T-cell (primary cell): ENCODE measurements at places on chromosomes 5 and 9. TPM values are rescaled to one million over a fixed set of nuclear protein-coding genes. Genes with fewer than 3 reads are reported as not detected.

DNA sequence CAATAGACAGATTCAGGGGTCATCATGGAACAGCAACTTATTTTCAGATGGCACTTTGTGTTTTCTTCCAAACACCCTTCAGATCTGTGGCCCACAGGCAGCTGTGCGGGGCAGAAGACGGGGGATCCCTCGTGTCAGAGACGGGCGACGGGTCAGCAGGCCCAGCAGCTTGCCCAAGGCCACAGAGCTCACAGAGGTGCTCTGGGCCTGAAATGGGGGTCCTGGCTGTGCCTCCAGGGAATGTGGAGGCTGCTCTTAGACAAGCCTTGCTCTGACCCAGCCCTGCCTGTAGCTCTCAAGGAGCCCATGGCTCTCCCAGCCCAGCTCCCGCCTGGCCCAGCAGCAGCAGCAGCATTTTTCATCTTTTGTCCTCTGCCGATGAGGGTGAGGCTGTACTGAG, 40.9 kb upstream of the SARDH start:
- no peak overlapping the region for H3K27ac ChIP-seq
- no peak overlapping the region for H3K4me3 ChIP-seq
- no peaks in the 10 kb centered on the region for H3K36me3 ChIP-seq
- no peaks in the 10 kb centered on the region for H3K4me1 ChIP-seq
- no peaks in the 10 kb centered on the region for H3K27me3 ChIP-seq

GRCh38 chr5:157463621-157464518, 3.9 kb downstream of the NIPAL4 start:
- no peak overlapping the region for H3K27ac ChIP-seq
- H3K4me3 ChIP-seq = no peak overlapping the region
- no peaks in the 10 kb centered on the region for H3K36me3 ChIP-seq
- H3K4me1 ChIP-seq = no peaks in the 10 kb centered on the region
- DNase-seq = no peak

GRCh38 chr5:86862093-86862492, 244.4 kb downstream of the COX7C start:
- no peaks in the 10 kb centered on the region for H3K4me1 ChIP-seq
- DNase-seq = no peak
- H3K4me3 ChIP-seq = no peak overlapping the region
- no peaks in the 10 kb centered on the region for H3K36me3 ChIP-seq

DNA sequence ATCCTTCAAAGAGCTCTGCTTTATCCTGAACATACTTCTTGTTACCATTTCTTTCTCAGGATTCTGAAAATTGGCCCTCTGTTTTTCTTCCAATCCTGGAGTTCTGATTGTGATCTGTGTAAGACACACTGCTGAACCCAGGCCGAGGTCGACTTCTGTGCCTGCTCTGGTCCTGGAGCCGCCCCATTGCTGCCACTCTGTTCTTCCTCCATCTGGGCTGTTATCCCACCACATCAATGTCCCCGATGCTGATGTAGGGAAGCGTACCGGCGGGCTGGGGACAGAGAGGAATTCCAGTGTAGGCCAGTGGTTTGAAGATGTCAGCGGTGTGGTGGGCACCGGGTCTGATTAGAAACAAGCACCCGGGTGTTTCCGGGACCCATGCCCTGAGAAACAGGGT, 102.5 kb downstream of the LIFR start:
- H3K4me3 ChIP-seq = peak overlapping the region; percentile 39
- no peaks in the 10 kb centered on the region for H3K36me3 ChIP-seq
- peaks cover 45% of the 10 kb centered on the region for H3K4me1 ChIP-seq
- no peak overlapping the region for H3K27ac ChIP-seq

GRCh38 chr5:132487095-132487428, 3.5 kb downstream of the IRF1 start:
- DNase-seq = no peak
- peak overlapping the region; percentile 78 for H3K4me3 ChIP-seq
- H3K36me3 ChIP-seq = peaks cover 13% of the 10 kb centered on the region

DNA sequence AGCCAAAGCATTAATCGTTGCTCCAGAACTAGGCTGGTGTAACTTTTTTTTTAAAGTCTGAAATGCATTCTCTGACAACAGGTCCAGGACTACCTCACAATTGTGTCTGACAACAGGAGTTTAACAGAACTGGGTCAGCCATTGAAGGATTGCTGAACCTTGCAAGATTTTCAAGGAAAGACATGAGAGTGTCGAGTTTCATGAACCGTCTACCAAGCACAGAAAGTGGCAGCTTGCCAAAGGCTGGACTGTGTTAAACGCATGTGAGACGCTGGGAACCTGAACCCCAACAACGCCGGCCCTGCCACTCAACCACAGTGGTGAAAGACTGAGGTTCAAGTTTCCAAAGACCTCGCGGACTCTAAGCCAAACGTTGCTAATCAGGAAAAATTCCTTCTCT, 79.1 kb downstream of the LHFPL2 start:
- H3K4me3 ChIP-seq = no peak overlapping the region
- H3K4me1 ChIP-seq = no peaks in the 10 kb centered on the region
- no peaks in the 10 kb centered on the region for H3K36me3 ChIP-seq

DNA sequence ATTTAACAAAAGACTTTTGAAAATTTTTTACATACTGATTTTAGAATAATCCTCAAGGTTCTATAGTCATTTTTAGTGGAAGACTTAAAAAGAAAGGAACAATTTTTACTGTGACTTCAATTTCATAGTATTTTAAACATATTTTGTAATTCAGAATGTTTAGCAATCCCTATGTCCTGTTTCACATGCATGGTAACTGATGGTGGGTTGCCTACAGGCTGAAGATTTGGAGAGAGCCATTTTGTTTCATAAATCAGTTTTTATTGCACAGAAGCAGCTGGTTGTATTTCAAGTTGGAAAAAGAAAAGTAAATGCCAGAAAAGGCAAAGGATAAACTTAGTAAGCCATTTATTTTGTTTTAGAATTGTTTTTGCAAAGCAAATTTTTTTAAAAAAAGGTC, 24.0 kb downstream of the STARD4 start:
- no peak overlapping the region for H3K4me3 ChIP-seq
- no peaks in the 10 kb centered on the region for H3K27me3 ChIP-seq
- H3K4me1 ChIP-seq = no peaks in the 10 kb centered on the region
- DNase-seq = no peak
- no peak overlapping the region for H3K27ac ChIP-seq
- H3K36me3 ChIP-seq = peaks cover 20% of the 10 kb centered on the region

GRCh38 chr5:68554571-68555279, 339.2 kb downstream of the PIK3R1 start:
- DNase-seq = no peak
- no peaks in the 10 kb centered on the region for H3K36me3 ChIP-seq
- no peak overlapping the region for H3K27ac ChIP-seq
- H3K27me3 ChIP-seq = no peaks in the 10 kb centered on the region
- no peak overlapping the region for H3K4me3 ChIP-seq

- no peaks in the 10 kb centered on the region for H3K36me3 ChIP-seq
- no peak overlapping the region for H3K4me3 ChIP-seq
- DNase-seq = no peak
- H3K27ac ChIP-seq = no peak overlapping the region
- H3K27me3 ChIP-seq = no peaks in the 10 kb centered on the region
These were observed 263.1 kb upstream of the RGMB start for GRCh38 chr5:98510143-98510985.

- no peak overlapping the region for H3K4me3 ChIP-seq
- no peaks in the 10 kb centered on the region for H3K4me1 ChIP-seq
- peaks cover 81% of the 10 kb centered on the region for H3K27me3 ChIP-seq
- no peaks in the 10 kb centered on the region for H3K36me3 ChIP-seq
- no peak overlapping the region for H3K27ac ChIP-seq
These were observed 25.9 kb downstream of the GFI1B start for GRCh38 chr9:133004091-133004998.

DNA sequence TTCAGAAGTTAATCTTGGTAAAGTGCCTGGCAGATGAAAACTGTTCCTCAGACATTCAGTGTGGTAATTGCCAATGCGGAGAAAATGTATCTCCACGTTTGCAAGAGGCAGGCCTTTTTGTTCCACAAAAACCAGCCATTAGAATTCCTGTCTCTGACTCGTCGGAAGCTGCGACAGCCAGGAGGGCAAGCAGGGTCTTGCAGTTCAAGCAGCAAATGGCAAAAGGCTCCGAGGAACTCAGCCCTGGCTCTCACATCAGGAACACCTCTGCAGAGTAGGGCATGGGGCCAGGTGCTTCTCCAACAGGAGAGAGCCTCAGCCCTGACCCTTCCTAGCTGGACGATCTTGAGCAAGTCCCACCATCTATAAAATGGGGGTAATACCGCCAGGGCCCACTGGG, 69.0 kb upstream of the CPLX2 start:
- no peak overlapping the region for H3K27ac ChIP-seq
- no peaks in the 10 kb centered on the region for H3K36me3 ChIP-seq
- H3K27me3 ChIP-seq = peaks cover 9% of the 10 kb centered on the region
- H3K4me3 ChIP-seq = no peak overlapping the region
- no peak for DNase-seq

DNA sequence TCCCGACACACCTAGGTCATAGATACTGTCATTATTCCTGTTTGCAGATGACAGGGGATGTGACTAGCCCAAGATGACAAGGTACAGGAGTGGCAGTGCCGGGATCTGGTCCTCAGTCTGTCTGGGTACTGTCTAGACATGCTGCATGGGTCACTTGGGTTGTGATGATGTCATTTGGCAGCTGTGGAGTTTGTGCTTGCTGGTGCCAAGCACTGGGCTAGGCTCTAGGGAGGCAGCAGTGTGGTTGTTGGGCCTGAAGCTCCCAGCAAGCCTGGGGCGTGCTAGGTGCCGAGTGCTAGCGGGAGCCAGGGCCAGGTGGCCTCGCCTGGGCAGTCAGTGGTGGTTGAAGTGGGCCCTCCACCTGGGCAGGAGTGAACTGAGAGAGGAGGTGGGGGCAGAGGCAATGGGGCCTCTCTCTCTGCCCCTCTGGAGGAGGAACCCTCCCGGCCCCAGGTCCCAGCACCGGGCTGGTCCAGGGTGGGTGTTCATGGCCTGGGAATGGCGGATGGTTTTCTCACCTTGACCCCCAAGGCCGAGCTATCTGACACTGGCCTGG, 8.8 kb upstream of the ASB6 start:
- no peak overlapping the region for H3K4me3 ChIP-seq
- H3K27me3 ChIP-seq = peaks cover 23% of the 10 kb centered on the region
- no peaks in the 10 kb centered on the region for H3K36me3 ChIP-seq
- H3K27ac ChIP-seq = no peak overlapping the region
- no peak for DNase-seq
- H3K4me1 ChIP-seq = no peaks in the 10 kb centered on the region

- no peak for DNase-seq
- no peaks in the 10 kb centered on the region for H3K27me3 ChIP-seq
- H3K27ac ChIP-seq = no peak overlapping the region
- no peak overlapping the region for H3K4me3 ChIP-seq
- H3K36me3 ChIP-seq = no peaks in the 10 kb centered on the region
- H3K4me1 ChIP-seq = no peaks in the 10 kb centered on the region
These were observed 92.4 kb downstream of the RORB start for GRCh38 chr9:74589576-74589975.

GRCh38 chr9:136119883-136120393, 1.3 kb upstream of the TMEM250 start:
- peaks cover 7% of the 10 kb centered on the region for H3K36me3 ChIP-seq
- peaks cover 16% of the 10 kb centered on the region for H3K27me3 ChIP-seq
- H3K4me1 ChIP-seq = peaks cover 12% of the 10 kb centered on the region
- H3K4me3 ChIP-seq = no peak overlapping the region
- H3K27ac ChIP-seq = peak overlapping the region; percentile 68

DNA sequence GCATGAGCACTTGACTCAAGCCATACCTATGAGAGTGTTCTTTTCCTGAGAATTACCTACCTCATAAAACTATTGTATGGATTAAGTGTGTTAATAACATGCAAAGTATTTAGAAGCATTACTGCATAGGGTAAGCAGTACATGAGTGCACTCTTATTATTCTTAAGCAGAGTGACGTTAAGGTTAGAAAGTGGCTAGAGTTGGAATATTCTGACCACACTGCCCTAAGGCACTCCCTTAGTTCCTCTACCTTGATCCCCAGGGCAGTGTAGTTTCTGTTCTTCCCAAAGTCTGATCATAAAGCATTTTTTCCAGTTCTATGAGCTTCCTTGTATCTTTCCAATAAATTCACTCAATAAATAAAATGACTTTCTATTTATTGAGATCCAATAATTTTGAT, 189.2 kb downstream of the PCSK1 start:
- DNase-seq = no peak
- no peaks in the 10 kb centered on the region for H3K36me3 ChIP-seq

GRCh38 chr9:94865582-94866452, 139.3 kb downstream of the AOPEP start:
- H3K27ac ChIP-seq = no peak overlapping the region
- no peaks in the 10 kb centered on the region for H3K27me3 ChIP-seq
- no peaks in the 10 kb centered on the region for H3K36me3 ChIP-seq
- no peak for DNase-seq
- peaks cover 21% of the 10 kb centered on the region for H3K4me1 ChIP-seq
- H3K4me3 ChIP-seq = no peak overlapping the region

The FBP2 gene
- not detected for total RNA-seq

The NTNG2 gene
- total RNA-seq = 14.1 TPM

The PCA3 gene
- not detected for total RNA-seq

The MYOT gene
- total RNA-seq = not detected

The ORM2 gene
- total RNA-seq = not detected
